Endodermal cell (in vitro differentiated cells): ENCODE measurements at places on chromosomes 5 and 9. TPM values are rescaled to one million over a fixed set of nuclear protein-coding genes. Genes with fewer than 3 reads are reported as not detected.

The FAM200C gene
- 2.7 to 3.7 TPM (median 3.5 TPM) in 3 replicates for total RNA-seq

- no peak overlapping the region for H3K4me3 ChIP-seq
- no peaks in the 10 kb centered on the region for H3K4me1 ChIP-seq
- no peaks in the 10 kb centered on the region for H3K36me3 ChIP-seq
- H3K27ac ChIP-seq, result no peak overlapping the region
Observed at GRCh38 chr9:127229691-127230417, 34.7 kb upstream of the GARNL3 start.

- DNase-seq, result no peak
- H3K4me3 ChIP-seq, result no peak overlapping the region
- H3K4me1 ChIP-seq, result peaks cover 22% of the 10 kb centered on the region
- H3K27me3 ChIP-seq, result no peaks in the 10 kb centered on the region
- H3K36me3 ChIP-seq, result no peaks in the 10 kb centered on the region
Observed at GRCh38 chr5:35182486-35182885, 47.8 kb downstream of the PRLR start.

DNA sequence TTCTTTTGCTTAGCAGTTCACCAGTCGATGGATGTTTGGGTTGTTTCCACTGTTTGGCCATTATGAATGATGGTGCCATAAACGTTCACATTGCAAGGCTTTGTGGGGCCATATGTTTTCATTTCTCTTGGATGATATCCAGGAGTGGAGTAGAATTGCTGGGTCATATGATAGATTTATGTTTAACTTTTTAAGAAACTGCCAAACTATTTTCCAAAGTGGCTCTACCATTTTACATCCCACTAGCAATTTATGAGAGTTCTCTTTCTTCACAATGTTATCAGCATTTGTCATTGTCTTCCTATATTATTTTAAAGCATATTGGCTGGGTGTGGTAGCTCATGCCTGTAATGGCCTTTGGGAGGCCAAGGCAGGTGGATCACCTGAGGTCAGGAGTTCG is 5.2 kb downstream of the GPR107 start:
- no peaks in the 10 kb centered on the region for H3K4me1 ChIP-seq
- H3K36me3 ChIP-seq, result peaks cover 14% of the 10 kb centered on the region
- no peaks in the 10 kb centered on the region for H3K27me3 ChIP-seq
- DNase-seq, result no peak
- no peak overlapping the region for H3K27ac ChIP-seq
- no peak overlapping the region for H3K4me3 ChIP-seq

DNA sequence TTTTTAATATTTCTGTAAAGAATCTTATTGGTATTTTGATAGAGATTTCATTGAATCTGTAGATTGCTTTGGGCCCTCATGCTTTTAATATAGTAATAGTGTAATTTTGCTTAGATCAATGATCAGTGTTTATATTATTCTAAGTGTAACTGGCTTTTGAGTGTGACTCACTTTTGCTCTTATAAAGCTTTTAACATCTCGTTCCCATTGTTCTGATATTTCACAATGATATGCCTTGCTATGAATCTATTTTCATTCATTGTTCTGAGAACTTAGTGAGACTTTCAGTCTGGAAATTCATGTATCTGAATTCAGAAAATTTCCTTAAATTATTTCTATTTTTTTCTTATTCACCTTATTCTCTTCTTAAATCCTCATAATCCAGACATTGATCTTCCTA is 13.5 kb upstream of the MAMDC2 start:
- no peak overlapping the region for H3K4me3 ChIP-seq
- no peaks in the 10 kb centered on the region for H3K36me3 ChIP-seq
- H3K4me1 ChIP-seq, result peaks cover 6% of the 10 kb centered on the region
- no peaks in the 10 kb centered on the region for H3K27me3 ChIP-seq
- DNase-seq, result no peak

DNA sequence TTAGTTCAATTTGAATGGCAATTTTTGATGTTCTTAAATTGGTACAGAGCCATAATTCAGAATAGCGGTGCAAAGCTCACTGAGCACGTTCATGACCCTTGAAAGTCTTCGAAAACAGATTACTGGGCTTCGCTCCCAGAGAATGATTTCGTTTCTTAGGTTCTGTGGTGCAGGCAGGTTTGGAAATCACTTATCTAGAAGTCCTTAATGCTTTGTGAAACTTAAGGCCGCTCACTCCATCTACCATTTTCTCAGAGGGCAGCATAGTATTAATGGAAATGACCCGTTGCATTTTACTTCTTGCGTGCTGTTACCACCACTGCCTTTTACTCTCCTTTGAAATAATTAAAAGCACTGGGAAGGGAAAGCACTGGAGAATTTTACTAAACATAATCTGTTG is 2.9 kb upstream of the MAT2B start:
- DNase-seq, result no peak
- no peaks in the 10 kb centered on the region for H3K27me3 ChIP-seq
- no peaks in the 10 kb centered on the region for H3K36me3 ChIP-seq

The SPAG8 gene
- total RNA-seq, result 1.0 and 1.4 TPM in 2 replicates

DNA sequence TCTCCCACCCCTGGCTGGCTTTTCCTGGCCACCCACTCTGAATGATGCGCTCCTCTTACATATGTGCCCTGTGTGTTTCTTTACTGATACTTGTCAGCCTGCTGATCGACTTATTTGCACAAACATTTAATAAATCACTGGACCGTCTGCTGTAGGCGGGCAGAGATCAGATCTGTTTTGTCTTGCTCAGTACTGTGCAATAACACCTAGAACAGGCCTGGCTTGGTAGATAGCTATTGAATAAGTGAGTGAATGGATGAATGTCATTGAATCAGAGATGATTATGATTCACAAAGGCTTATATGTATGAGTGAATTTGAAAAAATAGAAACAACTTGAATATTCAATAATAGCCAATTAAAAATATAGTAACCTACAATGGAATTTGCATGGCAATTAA is 165.1 kb downstream of the RGS3 start:
- H3K4me1 ChIP-seq, result peaks cover 5% of the 10 kb centered on the region
- H3K27ac ChIP-seq, result no peak overlapping the region

The IFNB1 gene
- not detected in 3 replicates for total RNA-seq

The ADAM19 gene
- 93.7 to 102 TPM (median 96.1 TPM) in 3 replicates for total RNA-seq

The NUP188 gene
- total RNA-seq, result 81.1 and 94.8 TPM in 2 replicates

DNA sequence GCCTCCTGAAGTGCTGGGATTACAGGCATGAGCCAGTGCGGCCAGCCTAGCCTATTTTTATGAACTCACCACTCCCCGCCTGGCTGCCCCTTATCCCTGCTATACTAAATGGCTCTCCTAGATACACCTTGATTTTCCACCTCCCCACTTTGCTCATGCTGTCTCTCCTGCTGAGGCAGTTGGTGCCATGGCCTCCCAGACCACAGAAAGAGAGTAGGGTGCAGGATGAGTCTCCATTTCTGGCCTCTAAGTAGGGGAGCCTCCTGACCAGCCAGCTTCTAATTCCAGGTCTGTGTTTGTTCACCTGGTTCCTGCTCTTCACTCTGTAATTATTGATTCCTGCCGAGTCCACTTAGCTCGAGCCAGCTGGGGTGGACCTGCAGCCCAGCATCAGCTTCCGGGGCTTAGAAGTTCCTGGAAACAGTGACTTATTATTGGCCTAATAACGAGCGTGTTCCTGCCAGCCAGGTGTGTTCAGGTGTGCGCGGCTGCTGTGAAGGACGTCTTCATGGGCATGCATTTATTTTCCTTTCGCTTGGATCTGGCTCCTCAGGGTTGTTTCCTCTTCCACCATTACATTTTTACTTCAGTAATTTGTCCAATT is 34.0 kb downstream of the ZNF618 start:
- H3K27me3 ChIP-seq, result no peaks in the 10 kb centered on the region
- H3K4me1 ChIP-seq, result no peaks in the 10 kb centered on the region
- H3K4me3 ChIP-seq, result no peak overlapping the region
- H3K36me3 ChIP-seq, result no peaks in the 10 kb centered on the region

The PDE4D gene
- 11.1 to 19.2 TPM (median 11.4 TPM) in 3 replicates for total RNA-seq

DNA sequence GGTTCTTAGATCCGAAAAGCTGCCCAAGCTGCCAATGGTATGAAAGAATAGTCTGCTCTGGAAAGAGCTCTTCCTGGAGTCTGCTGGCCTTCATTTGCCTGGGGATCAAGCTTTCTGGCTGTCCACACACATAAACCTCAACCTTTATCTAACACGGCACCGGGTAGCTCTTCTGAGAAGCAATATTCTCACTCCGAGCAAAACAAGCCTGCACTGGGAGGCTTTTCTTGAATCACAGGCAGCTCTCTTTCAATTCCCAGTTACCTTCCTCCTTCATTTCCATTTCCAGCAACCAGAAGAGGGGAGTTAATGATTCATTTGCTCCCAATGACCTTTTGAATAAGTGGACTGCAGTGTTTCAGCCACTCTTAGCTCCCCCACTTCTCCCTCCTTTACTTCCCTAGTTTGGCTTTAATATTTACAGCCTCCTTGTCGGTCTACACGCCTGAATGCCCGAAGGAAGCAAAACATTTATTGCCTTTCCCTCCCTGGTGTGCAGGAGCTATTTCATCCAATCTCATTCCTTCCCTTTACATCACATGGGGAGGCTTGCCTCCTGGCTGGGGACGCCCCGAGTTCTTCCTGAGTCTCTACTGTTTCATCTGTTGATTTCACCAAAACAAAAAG is 187.1 kb downstream of the ARHGEF28 start:
- no peak overlapping the region for H3K27ac ChIP-seq
- H3K27me3 ChIP-seq, result no peaks in the 10 kb centered on the region
- no peaks in the 10 kb centered on the region for H3K36me3 ChIP-seq
- H3K4me3 ChIP-seq, result no peak overlapping the region

The GRXCR2 gene
- not detected in 2 replicates for total RNA-seq

DNA sequence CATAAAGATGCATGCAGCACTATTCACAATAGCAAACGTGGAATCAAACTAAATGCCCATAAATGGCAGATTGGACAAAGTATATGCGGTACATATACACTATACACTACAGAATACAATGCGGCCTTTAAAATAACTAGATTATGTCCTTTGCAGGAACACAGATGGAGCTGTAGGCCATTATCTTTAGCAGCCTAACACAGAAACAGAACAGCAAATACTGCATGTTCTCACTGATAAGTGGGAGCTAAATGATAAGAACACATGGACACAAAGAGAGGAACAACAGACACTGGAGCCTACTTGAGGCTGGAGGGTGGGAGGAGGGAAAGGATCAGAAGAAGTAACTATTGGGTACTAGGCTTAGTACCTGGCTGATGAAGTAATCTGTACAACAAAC is 758.2 kb downstream of the TLE1 start:
- DNase-seq, result no peak
- H3K27ac ChIP-seq, result no peak overlapping the region
- no peaks in the 10 kb centered on the region for H3K36me3 ChIP-seq
- no peaks in the 10 kb centered on the region for H3K27me3 ChIP-seq
- H3K4me3 ChIP-seq, result no peak overlapping the region
- no peaks in the 10 kb centered on the region for H3K4me1 ChIP-seq

The DMRT3 gene
- total RNA-seq, result not detected in 2 replicates

DNA sequence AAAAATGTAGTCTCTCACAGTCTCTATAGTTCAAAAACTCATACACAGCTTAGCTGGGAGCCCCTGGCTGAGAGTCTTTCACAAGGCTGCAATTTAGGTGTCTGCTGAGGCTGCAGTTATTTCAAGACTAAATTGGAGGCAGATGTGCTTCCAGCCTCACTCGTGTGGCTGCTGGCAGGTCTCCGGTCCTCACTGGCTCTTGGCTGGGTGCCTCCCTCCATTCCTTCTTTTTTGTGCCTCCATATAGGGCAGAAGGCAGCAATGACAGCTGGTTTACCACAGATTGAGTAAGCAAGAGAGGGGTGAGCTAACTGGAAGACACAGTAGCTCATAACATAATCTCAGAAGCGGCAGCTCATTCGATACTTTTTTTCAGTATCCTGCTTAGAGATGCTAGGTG is 2167.7 kb upstream of the WWC1 start:
- no peaks in the 10 kb centered on the region for H3K36me3 ChIP-seq
- no peak overlapping the region for H3K27ac ChIP-seq
- no peak overlapping the region for H3K4me3 ChIP-seq
- H3K4me1 ChIP-seq, result no peaks in the 10 kb centered on the region
- no peaks in the 10 kb centered on the region for H3K27me3 ChIP-seq

- peaks cover 4% of the 10 kb centered on the region for H3K4me1 ChIP-seq
- no peaks in the 10 kb centered on the region for H3K36me3 ChIP-seq
- no peak overlapping the region for H3K4me3 ChIP-seq
- no peak overlapping the region for H3K27ac ChIP-seq
- peaks cover 5% of the 10 kb centered on the region for H3K27me3 ChIP-seq
- no peak for DNase-seq
Observed at GRCh38 chr5:74179701-74180100, 460.8 kb downstream of the ENC1 start.

The ADAMTSL1 gene
- total RNA-seq, result 0.68 and 1.5 TPM in 2 replicates

DNA sequence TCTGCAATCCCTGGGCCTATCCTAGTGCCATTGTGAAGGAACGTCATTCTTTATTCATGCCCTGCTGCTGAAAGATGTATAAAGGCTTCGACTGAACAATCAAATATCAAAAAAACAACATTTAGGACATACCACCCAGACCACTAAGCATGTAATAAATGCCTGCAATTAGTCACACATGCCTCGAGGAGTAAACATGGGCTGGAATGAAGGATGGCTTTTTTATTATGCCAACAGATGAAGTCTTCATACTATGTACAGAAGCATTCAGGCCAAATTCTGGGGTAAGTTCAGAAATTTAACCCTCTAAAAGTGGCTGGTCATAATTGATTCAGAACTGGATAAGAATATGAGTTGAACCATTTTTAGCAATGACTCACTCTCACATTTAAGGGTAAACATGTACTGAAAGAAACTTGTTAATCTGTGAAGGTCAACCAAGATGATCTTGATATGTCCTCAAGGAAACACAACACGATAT is 38.1 kb downstream of the FAM240B start:
- H3K4me1 ChIP-seq, result no peaks in the 10 kb centered on the region
- no peak overlapping the region for H3K4me3 ChIP-seq
- H3K36me3 ChIP-seq, result no peaks in the 10 kb centered on the region
- no peak overlapping the region for H3K27ac ChIP-seq
